ENCODE measurements at places on chromosomes 12 and 14.

DNA sequence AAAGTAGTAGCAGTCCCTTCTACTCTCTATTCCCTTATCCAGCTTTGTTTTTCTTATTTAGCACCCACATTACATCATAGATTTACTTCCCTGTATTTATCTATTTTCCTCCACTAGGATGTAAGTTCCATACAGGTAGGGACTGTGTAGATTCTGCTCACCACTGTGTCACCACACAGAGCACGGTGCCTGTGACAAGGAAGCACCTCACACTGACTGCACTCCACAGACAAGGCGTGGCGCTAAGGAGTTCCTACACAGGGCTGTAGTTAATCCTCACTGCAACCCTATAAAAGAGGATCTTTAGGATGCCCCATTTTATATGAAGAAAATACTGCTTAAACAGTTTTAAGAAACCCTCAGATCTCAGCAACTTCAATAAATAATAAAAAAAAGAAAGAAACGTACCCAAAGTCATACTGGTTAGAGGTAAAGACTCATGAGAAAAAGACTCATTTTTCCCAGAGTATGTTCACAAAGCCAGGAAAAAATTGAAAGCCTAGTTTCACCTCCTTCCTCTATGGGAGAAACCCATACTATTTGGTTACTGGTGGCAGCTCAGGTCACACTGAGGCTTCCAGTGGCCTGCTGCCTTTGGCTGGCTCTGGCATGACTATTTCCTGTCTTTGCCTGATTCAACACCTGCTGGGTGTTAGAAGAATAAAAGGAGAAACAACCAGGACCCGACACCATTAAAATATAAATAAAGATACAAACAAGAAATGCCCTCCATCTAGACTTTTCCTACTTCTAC, 36.9 kb downstream of the RAD9B start:
- DNase-seq, result no peak

DNA sequence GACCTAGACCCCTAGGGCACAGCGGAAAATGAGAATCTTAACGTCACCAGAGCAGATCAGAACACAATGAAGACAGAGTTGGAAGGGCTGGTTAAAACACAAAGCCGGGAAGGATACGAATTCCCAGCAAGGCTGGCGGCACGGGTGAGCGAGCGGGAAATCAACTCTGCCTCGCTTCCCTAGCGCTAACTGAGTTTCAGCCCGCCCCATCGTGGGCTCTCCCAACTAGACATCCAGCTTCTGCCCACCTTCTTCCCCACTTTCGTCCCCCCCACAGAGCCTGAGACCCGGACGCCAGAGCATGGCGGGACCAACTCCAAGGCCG, 377 bp downstream of the CCNT1 start:
- no peak for DNase-seq

GRCh38 chr12:15536446-15536845, 214.1 kb downstream of the PTPRO start:
- DNase-seq, result no peak

GRCh38 chr12:6863586-6864321, 3.6 kb upstream of the TPI1 start:
- no peak for DNase-seq

DNA sequence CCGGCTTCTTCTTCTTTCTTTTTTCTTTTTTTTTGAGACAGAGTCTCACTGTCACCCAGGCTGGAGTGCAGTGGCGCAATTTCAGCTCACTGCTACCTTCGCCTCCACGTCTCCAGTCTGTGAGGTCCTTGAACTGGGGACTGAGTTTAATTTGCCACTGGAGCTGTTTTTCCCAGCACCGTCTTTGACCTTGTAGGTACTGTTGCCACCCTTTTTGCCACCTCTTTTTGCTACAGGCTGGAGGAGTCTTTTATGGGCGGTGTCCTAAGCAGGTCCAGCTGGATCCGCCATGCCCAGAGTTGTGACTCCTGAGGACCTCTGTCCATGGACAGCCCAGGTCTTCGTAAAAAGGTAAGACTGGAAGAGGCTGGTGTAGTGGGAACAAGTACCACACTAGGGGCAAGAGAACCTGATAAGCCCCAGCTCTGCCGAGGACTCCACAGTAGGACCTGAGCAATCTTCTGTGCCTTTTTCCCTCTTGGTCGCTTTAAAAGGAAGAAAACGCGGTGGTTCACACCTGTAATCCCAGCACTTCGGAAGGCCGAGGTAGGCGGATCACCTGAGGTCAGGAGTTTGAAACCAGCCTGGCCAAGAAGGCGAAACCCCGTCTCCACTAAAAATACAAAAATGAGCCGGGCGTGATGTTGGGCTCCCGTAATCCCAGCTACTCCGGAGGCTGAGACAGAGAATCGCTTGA, 946 bp downstream of the RNU4-2 start:
- peak; percentile 17 for DNase-seq

DNA sequence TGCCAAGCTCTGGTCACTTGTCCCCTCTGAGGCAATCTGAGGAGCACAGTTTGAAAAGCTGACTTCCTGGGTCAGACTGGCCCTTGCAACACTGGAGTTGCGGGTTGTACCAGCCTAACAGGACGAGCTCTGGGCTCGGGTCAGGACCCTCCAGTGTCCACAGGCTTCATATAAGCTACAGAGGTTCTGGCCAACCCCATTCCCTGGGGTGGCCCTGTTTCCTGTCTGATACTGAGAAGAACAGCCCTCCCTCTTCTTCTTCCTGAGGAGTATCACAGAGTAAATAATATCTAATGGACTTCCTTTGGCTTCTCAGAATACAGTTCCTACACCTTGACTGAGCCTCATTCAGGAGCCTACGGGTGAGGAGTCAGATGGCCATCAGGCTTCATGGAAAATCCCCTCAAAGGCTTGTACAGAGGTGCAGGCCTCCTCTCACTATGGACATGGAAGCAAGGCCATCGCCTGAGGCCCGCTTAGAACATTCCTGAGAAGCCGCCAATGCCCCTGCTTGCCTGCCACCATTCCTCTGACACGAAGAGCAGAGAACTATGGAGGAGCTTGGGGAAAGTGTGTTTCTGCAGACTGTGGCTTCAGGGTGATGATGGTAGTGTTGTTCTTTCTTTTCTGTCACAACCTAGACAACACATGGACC, 28.5 kb upstream of the ANO2 start:
- DNase-seq, result no peak

DNA sequence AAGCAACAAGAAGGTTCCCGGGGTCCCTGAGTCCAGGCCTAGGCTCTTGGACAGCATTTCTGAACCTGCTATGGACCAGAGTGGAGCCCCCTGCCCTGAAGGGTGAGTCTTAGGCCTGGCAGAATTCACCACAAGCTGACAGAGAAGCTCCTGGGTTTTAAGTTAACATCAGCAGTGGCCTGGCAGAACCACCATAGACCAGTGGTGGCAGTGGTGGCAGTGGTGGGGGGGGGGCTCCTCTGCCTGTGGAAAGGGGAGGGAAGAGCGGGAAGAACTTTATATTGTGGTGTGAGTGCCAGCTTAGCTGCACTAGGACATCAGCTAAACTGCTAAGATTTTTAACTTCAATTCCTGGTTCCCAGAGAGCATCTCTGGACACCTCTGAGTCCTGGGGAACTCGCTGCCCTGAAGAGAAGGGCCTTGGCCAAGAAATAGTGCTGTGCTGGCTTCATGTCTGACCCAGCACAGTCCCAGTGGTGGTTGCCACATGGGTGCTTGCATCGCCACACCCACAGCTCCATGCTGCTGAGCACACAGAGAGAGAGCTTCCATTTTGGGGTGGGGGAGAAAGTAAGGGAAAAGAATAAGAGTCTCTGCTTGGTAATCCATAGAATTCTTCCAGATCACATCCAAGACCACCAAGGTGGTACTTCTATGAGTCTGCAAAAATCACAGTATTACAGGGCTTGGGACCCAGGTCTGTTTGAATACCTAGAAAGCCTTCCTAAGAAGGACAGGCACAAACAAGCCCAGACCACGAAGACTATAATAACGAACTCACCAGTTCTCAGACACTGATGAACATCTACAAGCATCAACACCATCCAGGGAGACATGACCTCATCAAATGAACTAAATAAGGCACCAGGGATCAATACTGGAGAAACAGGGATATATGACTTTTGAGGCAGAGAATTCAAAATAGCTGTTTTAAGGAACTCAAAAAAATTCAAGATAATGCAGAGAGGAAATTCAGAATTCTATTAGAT, 20.4 kb upstream of the RNF212B start:
- DNase-seq, result no peak

GRCh38 chr12:916240-916639, 33.3 kb downstream of the RAD52 start:
- no peak for DNase-seq

GRCh38 chr14:68643673-68644072, 149.2 kb downstream of the ZFP36L1 start:
- no peak for DNase-seq

DNA sequence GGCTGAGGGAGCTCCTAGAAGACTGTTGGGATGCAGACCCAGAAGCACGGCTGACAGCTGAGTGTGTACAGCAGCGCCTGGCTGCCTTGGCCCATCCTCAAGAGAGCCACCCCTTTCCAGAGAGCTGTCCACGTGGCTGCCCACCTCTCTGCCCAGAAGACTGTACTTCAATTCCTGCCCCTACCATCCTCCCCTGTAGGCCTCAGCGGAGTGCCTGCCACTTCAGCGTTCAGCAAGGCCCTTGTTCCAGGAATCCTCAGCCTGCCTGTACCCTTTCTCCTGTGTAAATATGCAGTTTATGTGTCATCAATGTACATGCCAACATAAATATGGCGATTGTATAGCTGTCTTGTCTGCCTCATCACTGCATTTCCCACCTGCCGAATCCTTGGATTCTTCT, 7.5 kb downstream of the AMHR2 start:
- no peak for DNase-seq

DNA sequence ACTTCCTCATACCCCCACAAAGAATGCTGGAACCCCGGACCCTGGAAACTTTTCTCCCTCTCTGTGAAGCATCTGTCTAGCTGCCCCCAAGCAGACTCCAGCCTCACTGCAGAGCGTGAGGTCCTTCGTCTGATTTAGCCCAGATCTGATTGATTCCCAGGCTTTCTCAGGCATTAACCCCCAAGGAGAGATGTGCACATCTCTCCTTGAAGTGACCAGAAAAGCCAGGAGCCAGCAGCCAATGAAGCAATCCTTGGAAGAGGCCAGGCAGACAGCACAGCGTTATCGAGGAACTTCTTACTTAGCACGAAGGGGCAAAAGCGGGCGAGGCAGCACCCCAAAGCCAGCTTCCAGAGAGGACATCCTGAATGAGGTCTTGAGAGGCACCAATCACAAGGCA, 100.7 kb downstream of the ZFP36L1 start:
- DNase-seq, result no peak

GRCh38 chr14:31484754-31485153, 3.1 kb downstream of the GPR33 start:
- DNase-seq, result no peak

DNA sequence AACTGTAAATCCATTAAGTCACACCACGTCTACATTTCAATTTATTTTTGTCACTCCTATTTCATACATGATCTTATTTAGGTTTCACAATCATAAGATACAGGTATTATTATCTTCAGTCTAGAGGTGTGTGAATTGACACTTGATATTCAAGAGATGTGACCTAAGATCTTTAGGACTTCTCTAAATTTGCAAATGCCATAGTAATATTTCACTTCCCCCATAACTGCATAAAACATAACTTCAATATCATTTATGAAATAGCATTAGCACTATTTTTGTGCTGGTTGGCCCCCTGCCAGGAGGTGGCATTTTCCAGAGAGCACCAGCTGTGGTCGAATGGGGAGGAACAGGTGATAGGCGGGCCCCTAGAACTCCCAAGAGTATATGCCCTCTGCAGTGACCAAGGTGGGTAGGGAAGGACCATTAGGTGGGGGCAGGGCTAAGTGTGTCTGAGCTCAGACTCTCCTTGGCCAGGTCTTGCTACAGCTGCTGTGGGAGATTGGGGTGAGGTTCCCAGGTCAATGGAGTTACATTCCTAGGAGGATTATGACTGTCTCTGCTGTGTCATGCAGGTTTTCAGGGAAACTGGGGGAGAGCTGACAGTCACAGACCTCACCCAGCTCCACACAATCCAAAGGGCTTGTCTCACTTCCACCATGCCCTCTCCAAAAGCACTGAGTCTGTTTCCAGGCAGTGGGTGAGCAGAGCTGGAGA, 49.2 kb upstream of the ERGIC2 start:
- DNase-seq, result no peak

GRCh38 chr12:67509666-67510386, 138.7 kb upstream of the DYRK2 start:
- DNase-seq, result no peak

GRCh38 chr12:45305907-45306306, 90.0 kb downstream of the ANO6 start:
- DNase-seq, result no peak

- DNase-seq, result no peak
Measured at GRCh38 chr12:29516431-29516875, 19.0 kb upstream of the OVCH1 start.
